ENCODE measurements at places on chromosomes 2 and 18. TPM values are rescaled to one million over a fixed set of nuclear protein-coding genes. Genes with fewer than 3 reads are reported as not detected.

The LIMS4 gene
- total RNA-seq, result 3.8 TPM

The GPR39 gene
- 0.34 TPM for total RNA-seq

The SRD5A2 gene
- under 0.01 TPM for total RNA-seq

The INHA gene
- total RNA-seq, result not detected

The CCDC68 gene
- total RNA-seq, result 17.5 TPM

The SP3 gene
- total RNA-seq, result 135 TPM

Measured in subcutaneous adipose tissue (tissue), 4 donors.